CD4-positive, alpha-beta T cell treated with Interleukin-15 for 4 hours (primary cell): ENCODE measurements at places on chromosomes 11 and 22.

- DNase-seq: no peak
Measured at GRCh38 chr22:29309332-29310064, 3.0 kb downstream of the GAS2L1 start.

GRCh38 chr22:40567106-40567505 lies 69.4 kb downstream of the MRTFA start:
- DNase-seq: no peak

GRCh38 chr11:57543593-57543992 lies 6.2 kb downstream of the SMTNL1 start:
- no peak for DNase-seq

DNA sequence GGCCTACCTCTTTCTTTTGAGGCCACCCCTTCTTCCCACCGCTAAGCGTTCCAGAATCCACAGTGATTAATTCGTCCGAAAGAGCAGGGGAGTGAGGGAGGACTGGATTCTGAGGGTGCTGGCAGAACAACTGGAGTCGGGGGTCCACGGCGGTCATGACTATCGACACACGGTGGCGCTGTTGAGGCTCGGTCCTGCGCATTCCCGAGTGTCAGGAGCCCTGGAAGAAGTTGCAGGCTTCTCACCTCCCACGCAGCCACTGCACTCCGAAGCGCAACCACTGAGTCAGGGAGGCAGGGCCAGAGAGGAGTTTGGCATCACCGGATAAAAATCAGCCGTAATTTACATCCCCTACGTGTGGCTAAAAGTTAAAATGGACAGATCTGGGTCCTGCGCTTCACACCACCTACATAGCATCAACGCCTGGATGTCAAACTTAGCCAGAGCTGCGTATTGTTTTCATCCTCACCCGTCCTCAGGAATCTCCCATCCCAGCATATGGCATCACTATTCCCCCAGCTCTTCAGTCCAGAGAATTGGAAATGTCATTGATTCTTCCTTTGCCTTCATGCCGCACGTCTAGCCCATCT lies 10.7 kb upstream of the CTSF start:
- peak; percentile 69 for DNase-seq

DNA sequence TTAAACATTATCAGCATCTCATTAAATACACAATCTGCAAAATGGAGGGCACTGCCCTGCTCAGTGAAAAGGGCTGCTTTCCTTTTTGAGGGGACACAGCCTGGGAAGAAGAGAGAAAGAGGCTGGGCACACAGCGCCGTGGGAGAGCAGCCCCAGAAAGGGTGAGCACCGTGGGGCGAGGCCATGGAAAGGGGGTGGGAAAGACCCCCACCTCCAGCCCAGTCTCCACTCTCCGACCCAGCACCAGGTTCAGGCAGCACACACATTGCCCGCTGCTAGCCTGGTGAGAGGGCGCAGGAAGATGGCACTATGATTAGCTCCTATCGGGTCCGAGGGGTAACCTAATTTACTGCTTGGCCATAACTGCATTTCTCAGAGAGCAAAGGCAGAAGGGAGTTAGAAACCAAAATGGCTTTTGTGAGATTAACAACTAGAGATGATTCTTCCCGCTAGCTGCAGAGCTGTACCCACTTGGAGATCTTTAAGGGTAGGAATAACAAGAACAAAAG lies 104.0 kb upstream of the BID start:
- no peak for DNase-seq

- DNase-seq: no peak
Measured at GRCh38 chr11:119580081-119580480, 148.9 kb downstream of the NECTIN1 start.

GRCh38 chr11:86416494-86416893 lies 41.8 kb downstream of the CCDC81 start:
- no peak for DNase-seq

GRCh38 chr11:47143322-47143721 lies 33.4 kb downstream of the ARFGAP2 start:
- no peak for DNase-seq

- DNase-seq: no peak
Measured at GRCh38 chr22:44450503-44450902, 47.5 kb downstream of the RTL6 start.

DNA sequence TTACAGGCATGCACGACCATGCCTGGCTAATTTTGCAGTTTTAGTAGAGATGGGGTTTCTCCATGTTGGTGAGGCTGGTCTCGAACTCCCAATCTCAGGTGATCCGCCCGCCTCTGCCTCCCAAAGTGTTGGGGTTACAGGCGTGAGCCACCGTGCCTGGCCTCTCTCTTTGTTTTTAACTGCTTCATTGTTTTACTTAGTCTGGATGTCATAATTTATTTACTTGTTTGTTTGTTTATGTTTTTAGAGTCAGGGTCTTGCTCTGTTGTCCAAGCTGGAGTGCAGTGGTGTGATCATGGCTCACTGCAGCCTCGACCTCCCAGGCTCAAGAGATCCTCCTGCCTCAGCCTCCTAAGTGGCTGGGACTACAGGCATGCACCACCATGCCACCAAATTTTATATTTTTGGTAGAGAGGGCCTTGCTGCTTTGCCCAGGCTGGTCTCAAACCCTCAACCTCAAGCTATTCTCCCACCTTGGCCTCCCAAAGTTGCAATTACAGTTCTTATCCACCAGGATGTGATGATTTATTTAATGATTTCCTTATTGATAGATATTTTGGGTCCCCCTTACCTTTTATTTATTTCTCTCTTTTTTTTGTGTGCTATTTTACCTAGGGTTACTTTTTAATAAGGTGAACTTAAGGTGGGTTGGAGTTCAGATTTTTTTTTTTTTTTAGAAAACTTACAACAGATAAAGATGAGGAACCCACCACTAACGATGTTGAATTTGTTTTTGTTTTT lies 52.6 kb upstream of the ADA2 start:
- no peak for DNase-seq

DNA sequence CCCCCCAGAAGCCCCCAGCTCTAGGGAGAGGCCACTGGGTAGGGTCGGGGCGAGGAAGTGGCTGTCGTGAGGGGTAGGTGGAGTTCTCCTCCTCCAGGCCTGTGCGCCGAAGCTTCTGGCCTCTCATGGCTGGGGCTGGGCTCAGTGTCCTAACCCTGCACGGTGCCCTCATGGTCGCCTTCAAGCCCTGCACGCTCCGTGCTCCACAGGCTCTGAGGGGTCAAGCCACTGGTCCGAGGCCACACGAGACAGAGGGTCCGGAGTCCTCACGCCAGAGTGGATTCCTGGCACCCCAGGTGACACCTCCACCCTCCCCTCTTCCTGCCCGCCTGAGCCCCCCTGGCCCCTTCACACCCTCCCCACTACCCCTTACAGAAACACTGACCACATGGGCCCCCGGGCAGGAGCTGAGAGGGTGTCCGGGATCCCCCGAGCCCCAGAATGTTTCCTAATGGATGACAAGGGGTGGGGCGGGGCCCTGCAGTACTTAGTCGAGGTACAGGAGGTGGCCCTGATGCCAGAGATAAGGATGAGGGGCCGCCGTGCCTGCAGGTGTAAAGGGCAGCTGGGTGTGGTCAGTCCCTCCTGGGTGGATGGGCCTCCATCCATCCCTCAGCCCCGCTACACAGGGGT lies 997 bp upstream of the CDHR5 start:
- no peak for DNase-seq

DNA sequence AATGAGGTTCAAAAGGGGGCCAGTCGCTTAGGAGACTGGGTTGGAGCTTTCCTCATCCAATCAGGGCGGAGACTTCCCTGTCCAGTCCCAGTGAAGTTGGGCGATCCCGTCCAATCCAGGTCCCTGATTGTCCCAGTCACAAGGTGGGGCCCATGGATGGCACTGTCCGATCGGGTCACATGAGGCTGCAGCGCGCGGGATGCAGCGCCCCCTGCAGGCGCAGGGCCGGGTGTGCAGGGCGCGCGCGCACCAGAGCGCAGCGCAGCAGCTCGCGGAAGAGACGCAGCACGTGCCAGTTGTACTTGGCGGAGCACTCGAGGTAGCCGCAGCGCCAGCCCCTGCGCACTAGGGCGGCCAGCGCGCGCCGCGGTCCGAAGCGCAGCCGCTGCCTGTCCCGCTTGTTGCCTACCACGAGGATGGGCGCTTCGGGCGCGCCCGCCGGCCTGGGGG lies 2.3 kb downstream of the RASL10A start:
- DNase-seq: no peak

DNA sequence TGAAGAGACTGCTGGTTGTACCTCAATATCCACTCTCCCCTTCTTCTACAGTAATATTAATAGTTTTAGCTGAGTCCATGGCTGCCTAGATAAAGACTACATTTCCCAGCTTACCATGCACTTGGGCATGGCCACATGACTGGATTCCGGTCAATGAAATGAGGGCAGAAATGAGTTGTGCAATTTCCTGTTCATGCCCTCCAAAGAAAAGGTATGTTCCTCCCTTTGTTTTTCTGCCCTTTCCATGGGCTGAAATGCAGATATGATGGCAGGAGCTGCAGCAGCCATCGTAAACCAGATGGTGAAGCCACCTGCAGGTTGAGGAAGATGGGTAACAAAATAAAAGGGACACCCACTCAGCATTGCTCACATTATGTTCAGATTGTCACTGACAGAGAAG lies 15.3 kb upstream of the ELFN2 start:
- no peak for DNase-seq

DNA sequence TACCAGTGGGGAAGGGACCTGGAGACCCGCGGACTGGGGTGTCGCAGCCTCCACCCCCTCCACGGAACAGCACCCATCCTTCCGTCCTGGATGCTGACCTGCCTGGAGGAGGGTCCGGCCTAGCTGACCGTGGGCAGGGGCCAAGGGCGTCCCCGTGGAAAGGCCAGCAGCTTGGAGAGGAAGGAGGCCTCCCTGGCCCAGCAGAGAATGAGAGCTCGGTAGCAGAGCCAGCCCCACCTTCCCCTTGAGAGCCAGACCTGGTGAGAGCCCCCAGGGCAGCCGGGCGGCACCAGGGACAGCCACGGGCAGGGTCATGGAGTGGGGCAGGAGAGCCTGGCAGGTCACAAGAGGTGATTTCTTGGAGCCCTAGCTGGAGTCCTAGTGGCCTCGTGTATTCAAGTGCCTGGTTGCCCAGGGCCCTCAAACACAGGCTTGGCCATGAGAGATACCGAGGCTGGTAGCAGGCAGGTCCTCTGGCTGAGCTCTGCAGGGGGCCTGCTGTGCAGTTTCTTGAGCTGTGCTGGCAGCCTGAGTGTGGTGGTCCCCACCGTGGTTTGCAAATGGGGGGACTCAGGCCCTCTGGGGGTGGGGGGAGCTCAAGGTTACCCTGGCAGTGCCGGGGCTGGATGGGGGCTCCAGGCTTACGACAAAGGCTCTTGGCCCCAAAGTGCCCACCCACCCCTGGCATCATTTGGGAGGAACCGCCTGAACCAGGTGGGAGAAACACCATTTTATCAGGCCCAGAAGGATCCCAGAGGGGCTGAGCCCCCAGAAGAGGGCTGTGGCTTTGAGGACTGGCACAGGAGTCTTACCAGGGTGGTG lies 7.6 kb downstream of the TSPAN32 start:
- DNase-seq: no peak

GRCh38 chr22:36156119-36156514 lies 4.4 kb downstream of the APOL3 start:
- no peak for DNase-seq

GRCh38 chr22:38220163-38220562 lies 18.4 kb downstream of the MAFF start:
- DNase-seq: no peak

DNA sequence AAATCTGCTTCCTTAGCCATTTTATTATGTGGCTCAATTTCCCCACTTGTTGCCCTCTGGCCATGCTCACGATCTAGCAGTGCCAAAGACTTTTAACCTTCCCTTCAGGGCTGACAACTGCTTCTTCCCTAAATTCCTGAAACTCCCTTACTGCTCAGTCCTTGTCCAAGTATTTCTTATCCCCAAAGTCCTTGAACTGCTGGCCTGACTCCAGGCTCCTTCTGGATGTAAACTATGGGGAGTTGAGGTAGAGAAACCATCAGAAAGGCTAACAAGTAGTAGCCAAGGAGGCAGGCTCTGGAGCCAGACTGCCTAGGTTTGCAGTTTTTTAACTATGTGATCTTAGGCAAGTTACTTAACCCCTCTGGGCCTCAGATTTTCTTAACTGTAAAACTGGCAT lies 258.7 kb upstream of the CCDC90B start:
- DNase-seq: no peak

DNA sequence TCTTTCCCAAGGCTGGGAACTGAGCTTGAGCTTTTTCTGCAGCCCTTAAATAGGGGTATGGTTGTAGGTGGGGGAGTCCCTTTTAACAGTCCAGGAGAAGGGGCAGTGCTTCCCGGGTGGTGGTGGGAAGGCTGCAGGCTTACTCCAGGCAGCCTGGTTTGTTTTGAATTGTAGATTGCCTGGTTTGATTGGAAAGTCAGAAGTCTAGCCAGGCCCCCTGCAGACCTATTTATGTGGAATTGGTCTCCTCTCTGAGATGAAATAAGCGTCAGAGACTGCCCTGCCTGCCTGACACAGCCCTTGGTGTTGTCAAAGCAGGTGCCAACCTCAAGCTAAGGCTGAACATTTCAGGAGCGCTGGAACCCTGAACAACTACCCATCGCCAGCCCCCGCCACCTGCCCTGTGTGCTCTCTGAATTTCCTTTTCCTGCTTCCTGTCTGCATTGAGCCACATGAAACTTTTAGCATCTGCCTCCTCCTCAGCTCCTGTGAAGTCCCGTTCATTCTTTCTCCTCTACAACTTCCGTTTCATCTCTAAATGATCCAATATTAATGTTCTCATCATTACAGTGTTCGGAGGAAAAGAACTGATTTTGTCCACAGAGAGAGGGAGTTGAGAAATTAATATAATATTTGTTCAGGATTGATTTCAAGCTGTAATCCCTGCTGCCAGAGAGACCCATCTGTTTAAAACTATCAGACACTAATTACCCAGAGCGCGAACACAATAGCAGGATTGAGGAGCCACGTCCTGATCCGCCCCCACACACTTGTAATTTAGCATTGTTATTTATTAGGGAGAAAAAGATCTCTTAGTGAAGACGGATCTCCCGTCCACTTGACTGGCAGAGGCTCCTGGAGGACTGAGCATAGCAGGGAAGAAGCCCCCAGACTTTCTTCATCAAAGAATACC lies 136.5 kb downstream of the TRIM29 start:
- no peak for DNase-seq

GRCh38 chr11:17560281-17561110 lies 13.4 kb downstream of the OTOG start:
- DNase-seq: no peak

GRCh38 chr11:57354699-57355098 lies 16.5 kb downstream of the P2RX3 start:
- no peak for DNase-seq

DNA sequence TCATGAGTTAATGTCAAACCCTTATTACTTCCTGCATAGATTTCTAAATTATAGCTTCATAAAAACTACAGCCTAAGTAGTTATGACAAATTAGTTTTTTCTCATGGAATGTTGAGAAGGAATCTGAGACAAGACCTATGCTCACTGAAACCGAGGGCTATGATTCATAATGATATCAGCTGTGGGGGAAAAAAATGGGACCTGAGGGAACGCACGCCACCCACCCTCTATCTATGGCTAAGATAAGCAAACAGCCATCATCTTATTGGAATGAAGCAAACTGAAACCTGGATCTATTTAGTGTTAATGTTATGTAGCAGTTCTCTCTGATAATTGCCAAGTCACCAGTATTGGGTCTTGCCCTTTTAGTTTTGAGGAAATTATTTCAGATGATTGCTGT lies 906.9 kb upstream of the RAG2 start:
- no peak for DNase-seq
